ENCODE measurements at places on chromosomes 2 and 18.
A peak's percentile ranks its signal among the peaks of the same experiment; 100 is the strongest.

DNA sequence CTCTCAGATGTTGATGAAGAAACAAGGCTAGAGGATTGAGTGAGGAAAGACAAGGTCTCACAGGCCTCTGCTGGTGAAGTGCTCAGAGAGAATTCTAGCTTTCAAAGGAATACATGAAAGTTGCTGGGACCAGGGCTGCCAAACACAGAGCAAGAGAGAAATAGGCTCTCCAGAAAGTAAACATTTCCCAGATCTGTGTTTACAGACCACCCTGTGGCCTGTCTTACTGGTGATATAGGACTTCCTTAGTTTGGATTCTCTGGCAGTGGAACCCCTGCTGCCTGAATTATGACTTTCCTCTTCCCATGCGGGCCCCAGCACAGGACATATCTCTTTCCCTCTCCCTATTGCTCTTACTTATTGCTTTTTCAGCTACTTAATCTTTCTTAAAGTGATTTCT is 64.5 kb downstream of the TACR1 start:
- DNase-seq, result no peak

DNA sequence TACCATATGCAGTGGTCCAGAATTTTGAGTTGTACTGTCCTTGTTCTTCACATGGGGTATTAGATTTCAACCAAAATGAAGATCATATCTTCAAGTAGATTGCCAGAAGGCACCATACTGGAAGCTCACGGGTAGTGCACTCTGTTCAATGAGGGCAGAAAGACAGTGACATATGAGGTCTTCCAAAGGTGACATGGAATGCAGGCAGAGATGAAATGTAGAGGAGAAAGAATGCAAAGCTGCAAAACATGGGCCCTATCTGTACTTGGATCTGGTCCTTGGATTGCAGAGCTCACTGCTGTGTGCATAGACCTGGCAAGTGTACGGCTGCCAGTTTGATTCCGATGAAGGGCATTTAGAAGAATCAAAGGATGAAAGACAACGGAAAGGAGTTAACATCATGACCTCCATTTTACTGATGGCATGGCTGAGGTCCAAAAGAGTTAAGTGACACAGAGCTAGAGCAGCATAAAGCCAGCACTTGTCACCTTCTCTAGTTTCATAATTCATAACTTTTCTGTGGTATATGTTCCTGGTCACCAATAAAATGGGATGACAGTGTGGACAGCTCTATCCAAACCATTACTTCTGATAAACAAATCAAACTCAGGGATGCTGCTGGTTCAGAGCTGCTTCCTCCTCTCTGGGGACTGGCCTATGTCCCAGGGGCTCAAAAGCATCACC is 64.7 kb downstream of the BCL2 start:
- DNase-seq, result no peak

GRCh38 chr2:60413814-60414168 is 139.7 kb downstream of the BCL11A start:
- DNase-seq, result no peak

- no peak for DNase-seq
Measured at GRCh38 chr18:10152475-10152874, 238.7 kb downstream of the VAPA start.

- DNase-seq, result no peak
Measured at GRCh38 chr18:44321868-44322590, 358.7 kb upstream of the SETBP1 start.

DNA sequence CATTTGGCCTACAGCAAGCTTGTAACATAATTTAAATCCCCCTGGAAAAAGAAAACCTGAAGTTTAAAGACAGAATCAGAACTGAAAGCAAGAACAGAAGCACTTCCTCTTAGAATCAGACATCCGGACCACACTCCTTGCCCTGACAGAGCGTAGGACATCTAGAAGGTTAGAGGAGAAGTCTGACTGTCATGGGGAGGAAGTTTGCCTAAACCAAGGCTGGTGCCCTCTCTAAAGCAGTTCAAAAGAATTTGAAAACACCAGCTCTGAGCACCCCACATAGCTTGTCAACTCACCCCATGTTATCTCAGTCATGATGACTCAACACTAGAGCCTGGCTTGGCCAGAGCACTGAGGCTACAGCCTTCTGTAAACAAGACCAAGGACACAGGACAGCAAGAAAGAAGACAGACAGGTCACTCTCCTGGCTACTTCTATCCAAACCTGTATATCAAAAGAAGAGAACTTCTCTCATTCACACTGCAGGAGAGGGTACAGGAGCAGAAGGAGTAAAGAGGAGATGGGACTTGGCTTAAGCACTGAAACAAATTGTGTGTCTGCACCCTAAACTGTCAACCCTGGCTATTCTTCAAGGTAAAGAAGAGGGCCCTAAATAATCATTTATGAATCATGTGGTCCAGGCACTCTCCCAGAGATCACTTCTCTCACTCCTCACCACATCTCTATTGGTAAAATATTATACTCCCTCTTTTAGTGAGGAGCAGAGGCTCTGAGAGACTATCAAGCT is 198.6 kb downstream of the MEMO1 start:
- no peak for DNase-seq

GRCh38 chr2:46195819-46196218 is 101.4 kb upstream of the EPAS1 start:
- no peak for DNase-seq

GRCh38 chr2:241859436-241860183 is 916 bp upstream of the PDCD1 start:
- no peak for DNase-seq

GRCh38 chr2:143524559-143525401 is 395.6 kb downstream of the ARHGAP15 start:
- no peak for DNase-seq

- no peak for DNase-seq
Measured at GRCh38 chr2:205511221-205511620, 171.1 kb upstream of the NRP2 start.

DNA sequence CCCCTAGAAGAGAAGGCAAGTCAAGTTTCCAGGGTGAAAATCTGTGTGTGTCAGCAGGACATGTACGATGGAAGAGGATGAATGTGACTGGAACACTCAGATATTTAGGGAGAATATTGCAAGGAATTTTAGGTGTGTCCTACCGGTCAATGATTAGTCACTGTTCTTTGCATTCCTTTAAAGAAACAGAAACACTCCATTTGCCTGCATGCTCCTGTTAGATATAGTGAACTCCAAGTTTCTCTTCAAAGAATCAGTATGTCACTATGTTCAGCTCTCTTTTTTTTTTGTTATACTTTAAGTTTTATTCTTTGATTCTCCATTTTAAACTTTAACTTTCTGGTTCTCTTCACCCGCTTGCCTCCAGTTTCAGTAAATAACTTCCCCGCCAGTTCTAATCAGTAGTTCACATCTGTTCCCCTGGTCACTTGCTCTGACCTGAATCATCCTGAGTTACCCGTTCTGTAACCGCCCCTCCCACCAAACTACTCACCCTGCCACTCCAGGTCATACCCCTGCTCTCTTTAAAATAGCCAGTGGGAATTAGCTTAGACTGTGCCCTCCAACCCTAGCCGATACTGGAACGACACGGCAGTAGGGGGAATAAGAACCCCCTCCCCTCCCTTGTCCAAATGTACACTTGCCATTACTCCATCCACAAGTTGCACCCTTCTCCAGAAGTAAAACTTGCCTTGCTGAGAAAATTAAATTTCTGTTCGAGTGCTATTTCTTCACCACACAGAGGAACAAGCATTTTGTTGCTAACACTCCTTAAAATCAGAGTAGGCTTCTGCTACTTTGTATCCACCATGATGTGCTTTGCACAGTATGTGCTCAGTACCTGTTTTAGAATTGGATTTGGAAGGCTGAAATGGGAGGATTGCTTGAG is 268.4 kb downstream of the METTL4 start:
- no peak for DNase-seq

GRCh38 chr2:238155051-238155760 is 3.6 kb upstream of the ERFE start:
- DNase-seq, result no peak

- DNase-seq, result no peak
Measured at GRCh38 chr2:161136696-161137324, 23.4 kb upstream of the TANK start.

- DNase-seq, result no peak
Measured at GRCh38 chr2:223602972-223603371, 811 bp upstream of the SCG2 start.

- DNase-seq, result no peak
Measured at GRCh38 chr2:23028106-23028505, 356.9 kb upstream of the KLHL29 start.

GRCh38 chr2:240200230-240201051 is 60.0 kb upstream of the OTOS start:
- no peak for DNase-seq

DNA sequence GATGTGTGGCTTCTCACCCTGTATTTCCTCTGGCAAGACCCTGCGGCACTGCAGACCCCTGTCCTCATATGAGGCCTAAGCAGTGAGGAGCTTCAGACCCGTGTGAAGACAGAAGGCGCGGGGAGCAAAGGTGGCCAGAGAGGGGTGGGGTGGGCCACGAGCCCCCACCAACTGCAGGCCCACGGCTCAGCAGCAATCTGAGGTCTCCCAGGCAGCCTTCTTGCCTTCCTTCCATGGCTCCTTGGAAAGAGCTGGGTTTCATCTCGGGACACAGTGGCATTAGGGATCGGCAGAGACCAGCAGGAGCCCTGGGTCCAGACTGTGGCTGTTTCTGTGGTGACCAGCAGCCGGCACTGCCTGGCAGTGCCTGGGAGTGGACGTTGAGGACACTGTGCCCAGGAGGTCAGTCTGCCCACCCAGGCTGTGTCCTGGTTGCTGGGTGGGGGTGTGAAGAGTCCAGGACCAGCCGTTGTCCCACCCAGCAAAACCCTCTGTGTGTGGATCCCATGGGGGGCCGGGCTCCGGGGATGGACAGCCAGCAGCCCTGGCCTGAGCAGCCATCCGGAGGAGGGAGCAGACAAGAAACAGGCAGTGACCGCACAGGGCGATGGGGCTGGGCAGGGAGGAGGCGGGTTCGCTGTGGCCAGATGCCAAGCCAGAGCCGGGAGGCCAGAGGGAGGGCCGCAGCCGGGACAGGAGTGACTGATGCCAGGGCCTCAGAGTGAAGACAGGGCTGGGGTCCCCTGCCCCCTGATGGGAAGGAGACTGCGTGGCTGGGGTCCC is 73.8 kb downstream of the RRM2 start:
- no peak for DNase-seq

DNA sequence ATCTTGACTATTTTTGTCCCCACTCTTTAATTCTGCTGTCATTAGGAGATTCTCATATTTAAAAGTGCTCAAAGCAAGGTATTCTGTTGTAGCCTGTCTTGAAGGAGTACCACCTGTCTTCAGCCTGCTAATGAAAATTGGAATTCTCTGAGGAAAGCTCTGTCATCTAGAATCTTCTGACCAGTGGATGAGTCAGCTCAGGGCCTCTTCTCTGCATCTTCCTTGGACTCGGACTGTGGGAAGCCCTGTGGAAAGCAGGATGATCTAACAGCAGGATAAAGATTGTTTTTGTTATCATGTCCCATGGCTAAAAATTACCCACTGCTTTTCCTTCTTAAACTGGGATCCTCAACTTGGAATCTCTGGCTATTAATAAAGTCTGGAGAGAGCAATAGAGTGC is 18.7 kb upstream of the TMEM200C start:
- DNase-seq, result no peak

- peak; percentile 80 for DNase-seq
Measured at GRCh38 chr2:102240640-102241370, 54.0 kb downstream of the IL1RL2 start.

DNA sequence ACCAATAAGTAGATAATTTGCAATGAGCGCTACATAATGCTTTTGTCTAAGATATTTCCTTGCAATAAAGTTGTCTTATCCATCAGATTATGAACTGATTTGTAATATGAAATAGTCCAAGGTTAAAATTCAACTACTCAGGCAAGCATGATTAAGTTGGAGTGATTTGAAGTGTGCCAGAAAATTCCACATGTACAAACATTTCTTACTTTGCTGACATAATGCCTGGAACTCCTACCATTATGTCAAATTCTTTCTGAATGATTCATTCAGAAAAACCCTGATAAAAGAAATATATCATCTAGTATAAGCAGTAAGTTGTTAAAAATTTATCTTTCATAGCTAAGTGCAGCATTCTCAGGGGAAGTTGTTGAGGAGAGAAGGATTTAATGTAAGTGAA is 87.3 kb downstream of the CBLN2 start:
- DNase-seq, result no peak

- DNase-seq, result no peak
Measured at GRCh38 chr2:54946220-54946805, 103.9 kb downstream of the RTN4 start.

- DNase-seq, result no peak
Measured at GRCh38 chr18:30650499-30650898, 392.0 kb downstream of the DSC3 start.

GRCh38 chr18:63312737-63313395 is 6.7 kb downstream of the BCL2 start:
- no peak for DNase-seq

- no peak for DNase-seq
Measured at GRCh38 chr2:8141780-8142179, 540.1 kb upstream of the ID2 start.

- no peak for DNase-seq
Measured at GRCh38 chr18:54357082-54357659, 487 bp downstream of the STARD6 start.

GRCh38 chr2:168424112-168424951 is 31.7 kb upstream of the CERS6 start:
- no peak for DNase-seq

DNA sequence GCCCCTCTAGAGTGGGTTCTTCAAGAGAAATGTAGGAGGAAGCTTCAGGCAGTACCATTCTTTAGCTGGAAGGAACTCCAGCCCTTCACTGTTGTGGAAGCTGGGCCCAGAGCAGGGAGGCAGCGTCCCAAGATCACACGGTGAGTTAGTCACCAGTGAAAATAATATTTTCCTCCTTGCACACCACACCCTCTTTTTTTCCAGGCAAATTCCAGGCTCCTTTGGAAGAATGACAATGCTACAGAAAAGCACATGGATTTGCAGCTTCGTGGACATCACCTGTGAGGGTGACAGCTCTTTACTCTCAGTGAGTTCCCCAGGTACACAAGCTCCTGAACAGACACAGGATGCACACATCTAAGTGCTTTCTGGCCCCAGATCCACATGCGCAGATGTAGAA is 157.1 kb downstream of the COL6A3 start:
- no peak for DNase-seq

GRCh38 chr2:202072226-202072625 is 829 bp upstream of the KIAA2012 start:
- no peak for DNase-seq

GRCh38 chr2:206250041-206250897 is 24.2 kb upstream of the ZDBF2 start:
- no peak for DNase-seq

DNA sequence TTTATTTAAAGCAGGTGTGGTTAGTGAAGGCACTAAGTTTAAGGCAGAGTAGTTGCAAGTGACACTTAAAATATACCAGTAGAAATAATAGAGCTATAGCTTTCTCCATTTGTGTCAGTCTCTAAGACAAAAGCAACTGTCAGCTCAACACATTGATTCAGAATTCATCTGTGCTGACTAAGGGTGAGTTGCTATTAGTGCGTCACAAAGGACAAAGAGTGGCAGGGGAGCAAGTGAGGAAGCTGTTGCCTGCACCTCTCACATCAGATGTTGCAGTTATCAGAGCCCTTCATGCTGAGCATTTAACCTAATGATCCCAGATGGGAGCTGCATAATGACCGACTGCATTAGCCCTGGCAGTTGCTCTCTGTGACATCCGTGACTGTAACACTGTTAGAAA is 138.6 kb downstream of the DTNA start:
- DNase-seq, result no peak

GRCh38 chr2:20604951-20605381 is 45.9 kb downstream of the HS1BP3 start:
- DNase-seq, result no peak

- no peak for DNase-seq
Measured at GRCh38 chr18:55136864-55137263, 177.6 kb upstream of the CCDC68 start.

Measured in stimulated activated CD8-positive, alpha-beta memory T cell treated with anti-CD3 and anti-CD28 coated beads, Interleukin-15, amount 100 ng/mL, for 24 hours (primary cell).